ENCODE measurements at places on chromosomes 2 and 18.

DNA sequence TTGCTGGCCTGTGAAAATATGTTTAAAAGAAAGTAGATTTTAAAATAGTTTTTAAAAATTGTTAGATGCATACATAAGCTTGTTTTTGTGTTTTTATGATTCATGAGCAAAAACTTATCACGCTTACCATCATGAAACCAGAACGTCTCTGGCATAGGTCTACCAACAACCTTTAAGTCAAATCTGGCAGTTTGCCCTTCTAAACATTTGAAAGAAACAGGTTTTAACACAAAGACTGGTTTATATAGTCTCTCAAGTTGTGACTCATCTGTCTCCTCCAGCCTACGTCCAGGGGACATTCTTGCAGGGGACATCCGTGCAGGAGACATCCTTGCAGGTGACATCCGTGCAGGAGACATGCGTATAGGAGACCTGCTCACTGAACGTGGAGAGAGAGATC lies 29.6 kb downstream of the TTN start:
- no peak for DNase-seq

- DNase-seq, result no peak
Measured at GRCh38 chr18:23671564-23671963, 8.9 kb upstream of the ANKRD29 start.

DNA sequence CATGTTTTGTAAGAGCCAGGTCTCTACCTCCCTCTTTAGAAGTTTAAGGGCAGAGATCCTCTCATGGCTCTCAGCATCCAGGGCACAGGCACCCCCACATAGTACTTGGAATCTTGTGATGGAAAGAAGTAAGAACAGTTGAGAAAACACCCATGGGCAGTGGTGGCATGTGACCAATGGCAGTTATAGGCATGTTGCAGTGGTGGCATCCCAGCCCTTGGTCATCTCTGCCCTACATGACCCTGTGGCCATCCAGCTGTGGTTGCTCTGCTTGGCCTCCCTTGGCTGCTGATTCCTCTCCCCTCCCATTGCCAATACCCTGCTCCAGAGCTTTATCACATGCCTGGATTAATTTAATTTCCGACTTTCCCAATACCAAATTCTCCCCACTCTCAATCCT lies 13.3 kb upstream of the MSH2 start:
- no peak for DNase-seq

DNA sequence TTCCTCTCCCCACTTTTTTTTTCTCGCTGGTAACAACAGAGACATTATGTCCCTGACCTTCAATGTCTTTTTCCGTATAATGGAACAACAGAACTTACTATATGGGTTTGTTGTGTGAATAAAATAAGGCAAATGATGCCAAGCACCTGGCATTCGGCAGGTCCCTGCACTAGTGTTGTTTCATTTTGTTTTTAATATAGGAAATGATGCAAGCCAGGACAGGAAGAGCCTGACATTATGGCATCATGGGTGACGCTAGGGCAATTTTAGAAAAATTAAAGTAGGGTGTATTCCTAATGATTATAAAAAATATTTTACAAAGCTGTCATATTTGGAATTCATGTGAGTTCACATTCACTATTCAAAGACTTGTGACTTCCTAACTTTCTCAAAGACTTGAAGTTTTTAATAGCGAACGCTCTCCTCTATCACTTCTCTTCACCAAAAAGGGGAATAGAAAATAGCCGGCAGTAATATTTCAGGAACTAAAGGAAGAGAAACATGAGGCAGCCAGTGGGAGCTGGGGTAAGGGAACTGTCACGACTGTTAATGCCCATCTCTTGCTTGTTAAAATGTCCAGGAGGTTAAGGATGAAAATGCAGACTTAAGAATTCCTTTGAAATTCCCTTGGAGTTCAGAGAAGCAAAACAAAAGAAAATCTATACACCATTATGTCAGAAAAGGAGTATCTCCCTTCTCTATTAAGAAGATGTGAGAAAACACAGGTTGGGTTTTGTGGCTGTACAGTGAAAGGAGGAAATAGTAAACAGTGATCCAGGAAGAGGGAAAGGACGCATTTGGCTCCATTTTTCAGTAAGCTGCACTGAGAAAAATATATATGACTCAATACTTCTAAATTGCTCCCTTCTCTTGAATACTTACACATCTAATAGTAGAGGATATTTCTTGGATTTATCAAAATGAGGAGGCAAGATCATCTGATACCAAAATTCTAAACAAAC lies 60.2 kb downstream of the DPP4 start:
- no peak for DNase-seq

DNA sequence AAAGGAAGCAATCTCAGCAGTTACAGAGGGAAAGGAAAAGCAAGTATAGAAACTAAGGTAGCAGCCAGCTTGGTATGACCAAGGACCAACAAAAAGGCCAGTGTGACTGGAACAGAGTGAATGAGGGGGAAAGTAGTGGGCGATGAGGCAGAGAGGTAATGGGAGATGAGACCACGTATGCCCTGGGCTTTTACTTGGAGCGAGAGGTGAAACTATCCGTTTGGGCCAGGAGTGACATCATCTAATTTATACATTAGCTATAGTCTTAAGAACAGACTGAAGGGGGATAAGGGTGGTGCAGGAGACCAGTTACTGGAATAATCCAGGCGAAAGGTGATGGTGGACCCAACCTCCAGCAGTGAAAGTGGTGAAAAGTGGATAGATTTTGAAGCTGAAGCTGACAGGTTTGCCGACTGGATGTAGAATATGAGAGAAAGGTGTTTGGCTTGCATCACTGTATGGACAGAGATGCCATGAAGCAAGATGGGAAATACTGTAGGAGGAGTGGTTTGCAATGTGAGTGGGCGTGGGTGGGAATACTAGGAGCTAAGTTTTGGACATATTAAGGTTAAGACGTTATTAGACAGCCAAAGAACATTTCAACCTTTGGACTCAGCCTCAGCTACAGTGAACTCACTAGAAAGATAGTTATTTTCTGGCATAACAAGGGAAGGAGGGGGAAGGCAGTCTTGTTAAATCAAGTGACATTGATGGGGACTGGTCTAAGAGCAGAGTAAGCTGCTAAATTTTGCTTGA lies 106.0 kb downstream of the PLEKHM3 start:
- DNase-seq, result no peak

DNA sequence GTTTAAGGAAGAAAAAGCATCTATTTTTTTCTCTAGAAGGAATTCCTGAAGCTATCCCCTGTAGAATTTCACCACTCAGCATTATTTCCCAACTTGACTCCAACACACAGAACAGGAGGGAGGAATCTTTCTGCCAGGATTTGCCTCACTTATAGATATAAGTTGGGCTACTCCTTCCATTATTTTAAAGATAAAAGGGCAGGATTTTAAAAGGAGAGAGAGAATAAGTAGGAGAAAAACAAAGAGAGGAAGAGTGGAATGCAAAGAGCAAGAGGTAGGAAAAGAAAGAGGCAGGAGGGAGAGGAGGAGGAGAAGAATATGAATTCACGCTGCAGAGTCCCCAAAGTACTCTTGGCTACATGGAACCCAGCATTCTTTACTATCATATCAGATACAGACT lies 182.5 kb downstream of the TCF4 start:
- peak; percentile 25 for DNase-seq

- DNase-seq, result no peak
Measured at GRCh38 chr2:37582481-37583220, 88.8 kb downstream of the CDC42EP3 start.

GRCh38 chr18:79466591-79466990 lies 70.9 kb downstream of the NFATC1 start:
- DNase-seq, result no peak

DNA sequence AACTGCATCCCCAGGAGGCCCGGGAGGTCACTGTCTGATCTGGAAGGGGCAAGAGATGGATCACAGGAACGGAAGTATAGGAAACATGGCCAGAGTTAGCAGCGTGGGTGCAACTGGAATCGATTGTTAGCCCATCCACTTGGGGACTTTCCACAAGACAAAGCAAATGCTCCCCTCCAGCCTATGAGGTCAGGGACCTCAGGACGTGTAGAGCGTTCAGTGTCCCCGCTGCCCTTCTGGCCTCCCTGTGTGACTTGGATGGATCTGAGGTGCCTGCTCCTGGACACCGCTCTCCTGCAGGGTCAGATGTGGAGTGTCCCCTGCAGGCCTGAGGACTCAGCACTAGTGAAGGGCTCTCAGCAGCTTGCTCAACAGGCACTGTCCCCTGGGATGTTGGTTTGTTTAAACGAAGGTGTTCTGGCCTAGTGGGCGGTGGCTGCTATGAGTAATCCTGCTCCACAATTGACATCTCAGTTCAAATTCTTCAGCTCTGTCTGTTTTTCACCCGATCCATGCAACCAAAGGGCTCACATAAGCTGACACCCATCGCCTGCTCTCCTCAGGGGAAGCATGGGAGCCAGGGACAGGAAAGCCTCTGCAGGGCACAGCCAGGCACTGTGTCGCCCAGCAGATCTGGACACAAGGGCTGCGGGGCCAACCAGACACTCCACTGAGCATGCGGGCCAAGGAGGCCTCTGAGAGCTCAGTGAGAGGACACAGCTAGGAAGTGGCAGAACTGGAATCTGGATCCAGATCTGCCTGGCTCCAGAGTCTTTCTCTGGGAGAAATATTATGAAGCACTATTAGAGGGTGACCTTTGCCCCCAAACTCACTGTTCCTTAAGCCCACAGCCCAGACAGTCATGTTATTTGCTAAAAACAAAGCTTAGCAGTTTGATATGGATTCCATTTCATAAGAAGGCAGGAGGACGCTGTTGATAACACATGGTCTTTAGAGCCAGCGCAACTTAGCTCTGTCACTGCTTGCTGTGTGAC lies 78.5 kb downstream of the RHOB start:
- DNase-seq, result no peak

- no peak for DNase-seq
Measured at GRCh38 chr18:77095391-77096371, 36.9 kb downstream of the MBP start.

Data from EL (cell line).